NCI-H187 (cell line): ENCODE measurements at places on chromosomes 3 and 15.

DNA sequence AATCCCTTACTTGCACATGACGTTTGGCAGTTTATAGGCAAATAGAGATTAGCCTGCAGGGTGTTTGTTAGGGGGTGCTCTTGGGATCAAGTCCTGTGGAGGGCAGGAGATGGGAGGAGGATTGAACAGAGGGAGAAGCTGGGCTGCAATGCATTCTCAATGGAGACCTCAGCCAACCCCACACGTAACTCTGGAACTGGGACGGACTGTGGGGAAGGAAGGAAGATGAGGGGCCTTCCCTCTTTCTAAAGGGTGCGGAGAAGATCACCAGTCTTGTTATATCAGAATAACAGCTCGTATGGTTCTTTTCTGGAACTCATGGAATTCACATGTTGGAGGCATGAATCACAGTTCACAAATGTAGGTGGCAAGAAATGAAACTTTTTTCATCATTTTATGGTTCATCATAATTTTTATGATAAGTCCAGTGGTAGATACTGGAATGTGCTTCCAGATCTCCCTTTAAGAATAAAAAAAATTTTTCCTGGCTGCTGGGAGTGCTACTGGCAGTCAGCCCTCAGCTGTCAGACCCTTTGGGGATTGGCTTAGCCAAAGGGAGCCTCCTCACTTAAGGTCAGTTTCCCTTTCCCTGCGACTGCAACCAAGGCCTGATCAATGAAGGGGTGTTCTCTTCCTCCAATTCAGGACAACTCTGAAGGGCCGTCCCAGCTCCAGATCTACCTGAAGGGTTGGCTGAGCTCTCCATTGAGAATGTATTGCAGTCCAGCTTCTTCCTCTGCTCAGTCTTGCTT is 20.5 kb upstream of the LYZL4 start:
- no peak for DNase-seq

- no peak for DNase-seq
These were observed 20.4 kb upstream of the FGF12 start for GRCh38 chr3:192747746-192748145.

DNA sequence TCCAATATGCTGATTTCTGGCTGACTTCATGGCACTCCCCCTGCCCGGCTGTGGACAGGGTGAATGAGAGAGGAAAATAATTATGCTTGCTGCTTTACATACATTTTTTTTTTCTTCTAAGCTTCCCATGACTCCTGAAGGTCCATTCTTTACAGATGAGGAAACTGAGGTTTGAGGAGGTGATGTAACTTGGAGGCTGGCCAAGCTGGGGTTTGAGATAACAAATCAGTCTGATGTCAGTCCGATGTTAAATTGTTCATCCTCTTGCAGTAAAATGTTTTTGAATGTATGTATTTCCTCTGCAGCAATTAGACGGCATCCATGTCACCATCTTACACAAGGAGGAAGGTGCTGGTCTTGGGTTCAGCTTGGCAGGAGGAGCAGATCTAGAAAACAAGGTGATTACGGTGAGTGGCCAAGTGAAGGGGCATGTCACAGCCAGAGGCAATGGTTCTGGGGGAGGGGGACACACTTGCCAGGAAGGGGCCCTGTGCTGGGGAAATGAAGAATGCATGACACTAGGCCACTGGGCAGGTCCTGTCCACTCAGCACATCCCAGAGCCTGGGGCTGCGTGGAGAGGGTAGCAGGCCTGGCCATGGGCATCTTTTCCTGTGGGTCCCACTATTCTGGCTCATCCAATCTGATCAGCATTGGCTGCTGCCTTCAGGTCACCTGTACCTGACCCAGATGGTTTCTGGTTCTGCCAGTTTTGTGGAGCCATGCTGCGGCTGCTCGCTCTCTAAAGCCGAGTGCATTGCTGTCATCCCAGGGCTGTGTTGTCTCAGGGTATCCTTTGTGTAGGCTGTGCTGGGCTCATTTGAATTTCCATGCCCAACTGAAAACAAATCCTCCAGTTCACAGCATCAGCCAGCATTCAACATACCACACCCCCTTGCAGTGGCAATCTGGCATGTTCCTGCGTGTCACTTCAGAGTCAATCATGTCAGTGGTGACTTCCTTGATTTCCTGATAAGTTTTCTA is 20.4 kb downstream of the STARD5 start:
- DNase-seq: no peak

DNA sequence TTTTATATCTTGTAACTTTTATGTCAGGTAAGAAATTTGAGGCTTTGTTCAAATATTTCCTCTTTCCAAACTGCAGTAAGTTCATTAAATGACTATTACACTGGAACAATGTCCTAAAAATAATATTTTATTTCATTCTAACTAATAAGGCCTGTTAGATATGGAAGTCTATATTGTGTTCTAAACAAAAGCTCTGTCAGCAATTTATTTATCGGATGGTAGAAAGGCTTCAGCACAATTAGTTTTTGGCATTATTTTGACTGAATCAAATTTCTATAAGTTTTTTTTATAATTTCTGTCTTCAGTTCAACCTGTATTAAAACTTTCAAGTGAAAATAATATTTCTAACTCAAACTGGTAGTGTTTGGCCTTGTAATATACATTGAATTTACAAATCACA is 992.1 kb downstream of the EPHA3 start:
- no peak for DNase-seq

- no peak for DNase-seq
These were observed 1.3 kb downstream of the NEDD4 start for GRCh38 chr15:55991802-55992768.

DNA sequence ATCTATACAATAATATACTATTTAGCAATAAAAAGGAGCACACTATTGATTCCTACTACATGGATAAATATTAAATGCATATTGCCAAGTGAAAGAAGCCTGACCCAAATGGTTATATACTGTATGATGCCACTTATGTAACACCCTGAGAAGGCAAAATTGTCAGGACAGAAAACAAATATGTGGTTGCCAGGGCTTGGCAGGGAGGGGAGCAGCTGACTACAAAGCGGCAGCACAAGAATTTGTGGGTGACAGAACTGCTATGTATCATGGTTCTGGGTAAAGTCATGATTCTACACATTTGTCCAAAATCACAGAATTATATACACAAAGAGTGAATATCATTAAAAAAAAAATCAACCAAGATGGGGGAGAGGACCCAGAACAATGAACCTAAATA is 22.5 kb downstream of the TBC1D2B start:
- no peak for DNase-seq

- no peak for DNase-seq
These were observed 150.8 kb upstream of the KCNMB2 start for GRCh38 chr3:178385280-178385952.

DNA sequence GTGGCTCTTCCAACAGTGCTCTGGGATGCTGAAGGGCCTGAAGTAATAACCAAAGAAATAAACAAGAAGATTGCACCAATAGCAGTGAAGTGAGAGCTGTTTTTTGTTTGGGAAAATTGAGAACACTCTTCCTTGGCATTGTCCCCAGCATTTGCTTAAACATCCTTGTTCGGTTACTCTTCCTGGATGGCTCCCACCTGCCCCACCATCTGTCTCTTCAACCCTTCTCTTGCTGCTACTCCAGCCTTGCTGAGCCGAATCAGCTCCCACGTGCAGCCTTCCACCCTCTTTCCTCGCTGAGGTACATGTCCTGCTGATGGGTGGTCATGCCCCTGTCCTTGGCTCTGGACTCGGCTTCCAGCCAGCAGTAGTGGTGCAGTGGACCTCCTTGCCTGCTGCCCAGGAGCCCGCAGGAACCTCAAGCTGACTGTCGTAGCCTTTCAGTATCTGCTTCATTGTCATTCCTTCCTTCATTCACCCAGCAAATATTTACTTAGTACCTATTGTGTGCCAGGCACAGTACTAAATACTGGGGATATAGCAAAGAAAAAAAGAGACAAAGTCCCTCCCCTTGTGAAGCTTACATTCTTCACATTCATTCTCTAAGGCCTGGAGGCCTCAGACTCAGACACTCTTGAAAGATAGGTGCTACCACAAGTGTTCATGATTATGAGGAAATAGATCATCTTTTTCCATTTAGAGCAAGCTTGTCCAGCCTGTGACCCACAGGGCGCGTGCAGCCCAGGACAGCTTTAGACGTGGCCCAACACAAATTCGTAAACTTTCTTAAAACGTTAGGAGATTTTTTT is 17.1 kb upstream of the VILL start:
- DNase-seq: no peak

DNA sequence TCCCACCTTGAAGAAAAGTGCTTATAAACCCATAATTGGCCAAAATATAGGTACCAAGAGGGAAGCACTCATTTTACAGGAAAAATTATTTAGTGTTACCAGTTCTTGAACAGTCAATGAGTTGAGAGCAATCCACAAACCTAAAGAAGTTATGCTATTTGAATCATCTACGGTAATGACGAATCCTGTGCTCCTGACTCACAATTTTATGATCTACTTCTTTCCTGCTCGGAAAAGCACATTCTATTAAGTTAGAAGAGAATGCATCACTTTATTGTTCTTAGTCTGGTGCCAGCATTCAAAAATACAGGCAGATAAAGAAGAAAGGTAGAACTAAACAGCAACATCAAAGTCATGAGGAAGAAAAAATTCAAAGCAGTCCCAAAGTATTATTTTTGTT is 33.2 kb downstream of the CHRM5 start:
- DNase-seq: no peak

- DNase-seq: no peak
These were observed 77.6 kb upstream of the POMGNT2 start for GRCh38 chr3:43183456-43183855.

DNA sequence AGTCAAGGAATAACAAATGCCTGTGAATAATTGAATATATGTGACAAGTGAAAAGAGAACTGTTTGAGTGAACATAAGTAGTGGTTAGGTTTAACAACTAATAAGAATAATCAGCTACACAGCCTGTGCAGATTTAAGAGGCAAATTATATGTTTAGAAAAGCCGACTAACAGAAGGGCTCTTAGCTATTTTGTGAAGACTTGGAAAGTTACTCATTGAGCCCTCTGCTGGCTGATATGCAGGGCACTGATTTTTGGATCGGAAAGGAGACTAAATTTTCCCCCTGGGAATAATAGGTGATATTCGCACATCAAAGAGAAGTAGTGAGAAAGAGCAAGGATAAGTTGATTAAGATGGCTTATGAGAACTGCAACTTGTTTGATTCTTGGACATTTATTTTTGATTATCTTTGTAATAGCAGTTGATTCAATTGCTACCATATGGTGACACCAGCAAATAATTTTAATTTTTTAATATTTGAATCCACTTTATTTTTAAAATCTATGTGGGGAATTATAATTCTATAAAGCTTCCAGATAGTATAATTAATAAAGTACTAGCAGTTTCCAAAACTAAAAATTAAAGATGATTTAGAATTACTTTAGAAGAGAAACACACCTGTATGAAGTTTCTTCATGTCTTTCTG is 156.2 kb downstream of the NLGN1 start:
- no peak for DNase-seq

DNA sequence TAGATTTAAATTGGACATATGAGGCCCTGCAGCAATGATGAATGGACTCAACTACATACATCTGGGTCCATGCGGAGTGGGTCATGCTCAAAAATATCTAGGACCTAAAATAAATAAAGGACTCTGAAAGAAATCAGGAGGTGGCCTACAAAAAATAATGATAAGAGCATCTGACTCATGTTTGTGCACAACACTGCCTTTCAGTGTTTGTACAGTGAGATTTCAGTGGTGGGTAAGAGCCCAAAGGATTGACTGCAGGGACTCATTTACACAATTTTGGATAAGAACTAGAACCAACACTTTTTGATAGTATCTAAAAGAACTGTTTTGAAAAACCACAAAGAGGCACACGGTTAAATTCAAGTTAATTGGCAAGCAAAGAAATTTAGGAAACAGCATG is 285.5 kb downstream of the SLC9A9 start:
- DNase-seq: no peak

- no peak for DNase-seq
These were observed 60.5 kb downstream of the CERS3 start for GRCh38 chr15:100468285-100468684.

DNA sequence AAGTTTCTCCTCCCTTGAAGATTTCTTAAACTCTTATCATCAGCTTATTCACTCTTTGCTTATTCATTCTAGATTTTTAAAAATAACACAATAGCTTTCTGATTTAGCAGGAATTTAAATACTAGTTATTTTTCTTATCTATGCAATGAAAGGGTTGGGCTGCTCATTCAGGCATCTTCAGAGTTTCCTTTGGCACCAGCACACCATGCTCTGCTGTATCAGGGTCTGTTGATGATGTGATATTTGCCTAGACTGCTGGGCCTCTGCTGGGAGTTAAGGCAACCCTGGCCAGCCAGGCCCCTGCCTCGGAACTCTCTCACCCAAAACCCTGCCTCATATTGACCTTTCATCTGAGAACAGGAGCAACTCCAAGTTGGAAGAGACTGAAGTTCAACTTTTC is 35.0 kb downstream of the DRD3 start:
- no peak for DNase-seq

- no peak for DNase-seq
These were observed 33.0 kb upstream of the HHATL start for GRCh38 chr3:42735615-42736014.

- DNase-seq: no peak
These were observed 220.8 kb upstream of the TPRG1 start for GRCh38 chr3:188950832-188951489.

- DNase-seq: no peak
These were observed 305.7 kb upstream of the ATP11B start for GRCh38 chr3:182487611-182488010.

DNA sequence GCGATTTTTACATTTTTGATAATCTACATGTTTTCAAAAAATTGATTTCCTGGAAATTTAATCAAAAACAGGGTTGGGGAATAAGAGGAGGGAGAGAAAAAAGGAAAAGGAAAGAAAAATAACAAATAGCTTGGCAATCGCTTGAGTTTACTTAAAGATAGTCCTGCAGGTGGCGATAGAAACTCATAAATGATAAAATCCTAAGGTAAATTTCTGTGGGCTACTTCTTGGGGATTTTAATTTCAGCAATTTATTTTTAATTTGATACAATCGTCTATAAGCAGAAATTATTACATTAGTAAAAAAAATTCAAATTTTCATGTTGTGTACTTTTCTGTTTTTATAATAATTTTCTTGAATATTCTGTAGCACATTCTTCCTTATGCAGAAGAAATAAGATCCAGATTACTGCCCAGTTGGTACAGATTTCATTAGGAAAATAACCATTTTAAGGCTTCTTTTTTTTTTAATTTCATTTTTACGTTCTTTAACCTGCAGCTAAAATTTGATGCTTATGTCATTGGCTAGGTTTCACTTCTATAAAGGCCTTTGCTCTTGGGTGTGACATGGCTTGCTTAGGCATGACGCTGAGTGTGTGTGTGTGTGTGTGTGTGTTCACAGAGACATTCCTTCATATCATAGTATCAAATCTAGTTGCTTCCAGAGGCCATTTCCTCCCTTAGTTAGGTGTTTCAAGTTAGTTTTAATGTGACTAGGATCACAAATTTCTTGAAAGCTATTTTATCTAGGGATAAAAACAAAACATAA is 181.8 kb downstream of the MCTP2 start:
- no peak for DNase-seq
